ENCODE measurements at places on chromosomes 1 and 21.

GRCh38 chr1:95723346-95723745, 489.3 kb downstream of the RWDD3 start:
- DNase-seq, result no peak

DNA sequence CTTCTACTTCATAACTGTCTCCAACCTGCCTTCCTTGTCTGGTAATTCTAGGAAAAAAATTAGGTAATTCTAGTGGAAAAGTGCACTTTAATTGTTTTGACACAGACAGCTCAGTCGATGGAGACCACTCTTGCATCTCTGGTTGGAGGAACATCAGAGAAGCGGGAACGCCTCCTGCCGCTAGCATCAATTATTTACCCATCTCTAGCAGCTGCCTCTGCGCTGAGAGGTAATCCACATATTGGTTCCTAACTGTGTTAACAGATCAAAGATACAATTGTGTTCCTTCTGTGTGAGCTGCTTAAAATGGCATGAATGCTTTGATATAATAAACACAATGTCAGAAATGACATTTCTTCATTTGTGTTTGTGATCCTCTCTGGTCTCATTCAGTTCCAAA, 33.3 kb downstream of the C2CD2 start:
- no peak for DNase-seq

GRCh38 chr1:35270836-35271235, 2.3 kb downstream of the ZMYM4 start:
- DNase-seq, result no peak

DNA sequence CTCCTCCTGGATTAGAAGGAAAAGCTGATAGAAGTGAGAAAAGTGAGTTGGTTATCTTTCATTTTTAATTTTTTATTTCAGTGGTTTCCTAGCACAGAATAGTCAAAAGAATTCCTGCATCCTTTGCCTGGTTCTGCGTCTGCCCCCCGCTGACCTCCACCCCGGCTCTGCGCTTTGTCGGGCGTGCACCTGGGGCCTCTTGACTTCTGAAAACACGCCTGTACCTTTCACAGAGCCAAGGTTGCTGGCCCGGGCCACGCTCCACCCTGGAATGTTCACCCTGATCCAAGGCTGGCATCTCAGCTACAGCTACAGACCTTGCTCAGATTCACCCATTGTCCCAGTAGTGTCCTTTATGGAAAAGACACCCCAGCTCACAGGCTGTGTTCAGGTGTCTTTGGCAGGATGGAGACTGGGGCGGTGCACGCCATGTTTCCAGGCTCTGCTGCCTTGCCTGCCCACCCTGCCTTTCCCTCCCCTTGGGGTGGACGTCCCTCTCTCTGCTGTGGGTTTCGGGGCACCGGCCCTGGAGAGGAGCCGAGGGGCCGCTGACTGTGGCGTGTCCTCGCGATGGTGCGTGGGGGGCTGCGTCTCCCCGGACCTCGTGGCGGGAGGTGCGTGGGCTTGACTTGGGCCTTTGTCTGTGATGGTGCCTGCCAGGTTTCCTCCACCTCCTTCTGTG, 40.3 kb upstream of the DIP2A start:
- peak; percentile 38 for DNase-seq

DNA sequence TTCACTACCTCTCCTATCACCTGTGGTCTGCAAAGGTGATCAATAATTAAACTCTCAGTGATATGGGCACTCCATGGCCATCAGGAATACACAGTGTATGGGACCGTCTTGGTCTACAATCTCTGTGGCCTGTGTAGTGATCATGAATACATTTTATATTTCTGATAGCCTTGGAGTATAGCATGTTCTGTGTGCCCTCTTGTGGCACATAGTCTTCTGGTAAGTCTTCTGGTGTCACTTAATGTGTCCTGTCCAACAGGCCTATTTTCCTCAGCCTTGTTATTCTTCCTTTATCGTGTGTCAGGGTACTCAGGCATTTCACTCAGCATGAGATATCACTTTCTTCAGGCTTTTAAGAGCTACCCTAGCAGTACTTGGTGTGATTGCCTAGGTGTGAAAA, 393.6 kb downstream of the AGBL4 start:
- DNase-seq, result no peak

GRCh38 chr1:116024626-116025025, 48.3 kb downstream of the SLC22A15 start:
- DNase-seq, result no peak

DNA sequence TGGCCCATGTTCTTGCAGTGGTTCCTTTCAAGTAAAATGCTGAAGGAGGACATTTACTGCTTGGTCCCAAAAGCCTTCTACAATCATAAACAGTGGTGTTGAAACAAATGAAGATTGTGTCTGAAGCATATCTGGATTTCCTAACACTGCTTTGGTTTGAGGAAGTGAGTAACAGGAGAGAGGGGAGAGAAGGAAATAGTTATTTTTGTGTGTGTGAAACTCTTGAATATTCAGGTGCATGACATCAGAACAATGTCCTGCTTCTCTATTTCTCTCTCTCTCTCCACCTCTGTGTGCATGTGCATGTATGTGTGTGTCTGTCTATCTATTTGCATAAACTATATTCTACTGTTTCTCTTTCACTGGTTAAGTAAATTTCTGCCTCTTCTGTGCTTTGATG, 61.4 kb upstream of the TNFSF18 start:
- DNase-seq, result no peak

GRCh38 chr1:7390604-7391000, 380.5 kb upstream of the VAMP3 start:
- DNase-seq, result no peak
